Fibroblast of pulmonary artery (primary cell): ENCODE measurements at places on chromosomes 5 and 9.

GRCh38 chr9:37144762-37145161 lies 24.4 kb downstream of the ZCCHC7 start:
- DNase-seq = no peak

DNA sequence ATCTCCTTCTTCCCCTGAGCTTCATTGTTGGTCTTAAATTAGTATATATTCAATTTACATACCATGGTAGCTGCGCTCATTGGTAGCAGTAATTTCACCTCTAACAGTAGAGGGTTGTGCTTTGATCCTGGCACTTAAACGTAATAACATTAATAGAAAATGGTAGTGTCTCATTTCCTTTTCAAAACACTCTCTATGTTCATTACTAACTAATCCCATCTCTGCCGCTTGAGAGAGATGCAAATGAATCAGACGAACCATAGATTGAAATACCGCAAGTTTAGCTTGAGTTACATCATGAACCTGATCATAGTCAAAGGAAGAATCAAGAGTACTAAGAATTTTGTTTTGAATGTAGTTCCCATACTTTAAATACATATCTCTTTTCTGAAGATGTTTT lies 2.2 kb downstream of the THBS4 start:
- no peak for DNase-seq

DNA sequence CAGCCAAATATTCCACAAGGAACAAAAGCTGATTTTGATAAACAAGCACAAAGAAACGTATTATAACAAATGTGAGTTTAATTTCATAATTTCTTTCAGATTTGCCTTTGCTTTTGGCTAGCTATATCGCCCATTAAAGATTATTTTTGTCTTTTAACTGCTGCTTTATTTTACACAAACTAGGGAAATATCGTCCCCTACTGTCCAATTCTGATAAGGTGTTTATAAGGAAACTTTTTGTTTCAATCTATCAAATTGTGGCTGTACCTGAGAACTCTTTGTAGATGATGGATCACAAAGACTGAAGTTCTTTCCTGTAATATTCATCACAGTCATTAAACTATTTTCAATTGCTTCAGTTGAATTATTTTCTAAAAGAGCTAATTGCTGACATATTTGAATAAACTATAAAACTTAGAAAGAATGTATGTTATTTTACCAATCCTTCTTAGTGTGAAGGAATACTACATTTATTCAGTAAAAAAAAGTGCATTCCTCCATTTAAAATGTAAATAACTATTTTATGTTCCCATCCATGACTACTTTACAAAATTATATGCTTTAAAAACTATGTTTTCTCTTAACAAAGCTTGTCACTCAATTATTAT lies 431.3 kb upstream of the ITGA1 start:
- peak; percentile 10 for DNase-seq

GRCh38 chr9:97299809-97300414 lies 7.5 kb upstream of the CCDC180 start:
- DNase-seq = no peak

DNA sequence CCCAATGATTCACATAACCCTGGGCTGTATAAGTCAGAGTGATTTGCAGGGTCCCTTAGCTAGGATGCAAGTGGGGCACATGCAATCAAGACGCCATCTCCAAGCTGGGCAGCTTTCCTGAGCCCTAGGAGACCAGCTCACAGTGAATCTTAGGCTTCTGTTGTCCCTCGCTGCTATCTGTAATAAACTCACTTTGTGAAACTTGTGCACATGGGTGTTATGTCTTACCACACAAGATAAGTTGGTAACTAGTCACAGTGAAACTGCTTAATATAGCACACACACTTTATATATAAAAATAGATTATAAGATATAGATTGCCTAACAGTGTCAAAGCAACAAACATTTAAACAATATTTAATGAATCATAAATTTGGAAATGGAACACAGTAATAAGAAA lies 658.5 kb downstream of the SLCO4C1 start:
- DNase-seq = no peak

DNA sequence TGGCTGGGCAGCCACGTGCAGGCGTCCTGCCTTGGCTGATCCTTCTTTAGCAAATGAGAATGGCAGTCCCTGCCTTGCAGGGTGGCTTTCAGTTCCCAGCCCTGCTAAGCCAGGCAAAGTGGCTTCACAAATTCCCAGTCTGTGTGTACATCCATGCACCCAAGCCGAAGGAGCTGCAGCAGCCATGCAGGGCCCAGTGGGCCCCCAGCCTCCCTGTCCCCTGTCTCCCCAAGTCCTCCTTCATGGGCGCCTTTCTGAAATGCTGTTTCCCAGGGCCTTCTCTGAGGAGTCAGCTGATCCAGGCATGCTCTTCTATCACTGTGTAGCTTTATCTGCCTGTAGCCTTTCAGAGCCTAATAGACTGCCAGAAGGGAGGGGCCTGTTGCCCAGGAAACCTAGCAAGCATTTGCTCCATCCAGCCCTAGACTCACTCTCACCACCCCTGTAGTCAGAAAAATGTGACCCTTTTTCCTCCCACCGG lies 47.4 kb upstream of the SHC3 start:
- DNase-seq = peak; percentile 39

GRCh38 chr9:39108145-39108544 lies 179.8 kb downstream of the CNTNAP3 start:
- no peak for DNase-seq

DNA sequence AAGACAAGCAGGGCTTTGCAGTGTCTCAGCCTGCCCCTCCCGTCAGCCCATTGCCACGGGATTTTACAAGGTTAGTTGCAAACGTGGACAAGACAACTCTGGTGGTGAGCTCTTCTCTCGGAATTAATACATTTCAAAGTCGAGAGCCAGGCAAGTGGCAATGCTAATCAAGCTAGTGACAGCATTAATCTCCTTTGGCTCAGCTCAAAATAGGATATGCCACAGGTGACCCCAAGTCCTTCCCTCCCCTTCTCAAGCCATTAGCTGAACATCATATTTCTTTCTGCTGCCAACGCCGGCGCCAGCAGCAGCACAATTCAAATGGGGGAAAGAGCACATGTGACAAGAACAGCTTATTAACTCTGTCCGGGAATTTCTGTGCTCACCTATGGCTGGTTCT lies 190.1 kb downstream of the ATPSCKMT start:
- no peak for DNase-seq

GRCh38 chr9:9792144-9792857 lies 820.5 kb downstream of the PTPRD start:
- no peak for DNase-seq

GRCh38 chr5:124743602-124744169 lies 2.8 kb downstream of the ZNF608 start:
- DNase-seq = no peak

DNA sequence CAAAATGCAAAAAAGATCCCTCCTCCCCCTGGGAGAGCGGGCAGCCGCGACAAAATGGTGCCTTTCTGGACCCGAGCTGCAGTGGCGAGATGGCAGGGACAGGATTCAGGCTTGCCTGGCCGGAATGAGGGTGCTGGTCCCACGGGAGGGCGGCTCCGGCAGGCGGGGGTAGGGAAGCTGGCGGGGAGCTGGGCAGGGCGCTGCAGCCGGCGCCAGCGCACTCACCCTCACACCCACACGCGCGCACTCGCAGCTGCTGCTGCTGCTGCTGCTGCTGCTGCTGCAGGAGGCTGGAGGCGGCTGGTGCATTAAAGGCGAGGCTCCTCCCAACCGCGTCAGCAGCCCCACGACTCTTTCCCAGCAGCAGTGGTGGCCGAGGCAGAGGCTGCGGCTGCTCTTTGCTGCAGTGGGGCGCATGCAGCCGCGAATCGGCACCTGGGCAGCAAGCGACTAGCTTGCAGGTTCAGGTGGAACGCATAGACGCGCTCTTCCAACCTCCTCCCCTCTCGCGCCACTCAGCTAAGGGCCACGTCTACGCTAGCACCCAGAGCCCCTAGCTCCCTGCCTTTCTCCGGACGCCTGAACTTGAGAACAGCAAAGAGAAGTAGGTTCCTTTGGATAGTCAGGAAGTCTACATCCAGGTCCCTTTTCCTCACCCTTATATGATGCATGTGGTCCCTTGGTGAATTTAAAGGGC lies at the start of gene PPP2R2B:
TSS of gene PPP2R2B (minus strand) at position 282 of the 697 bp plus-strand sequence.
- peak; percentile 17 for DNase-seq

GRCh38 chr9:16918920-16919319 lies 48.5 kb upstream of the BNC2 start:
- DNase-seq = peak; percentile 82

GRCh38 chr5:17227868-17228267 lies 10.4 kb downstream of the BASP1 start:
- no peak for DNase-seq

DNA sequence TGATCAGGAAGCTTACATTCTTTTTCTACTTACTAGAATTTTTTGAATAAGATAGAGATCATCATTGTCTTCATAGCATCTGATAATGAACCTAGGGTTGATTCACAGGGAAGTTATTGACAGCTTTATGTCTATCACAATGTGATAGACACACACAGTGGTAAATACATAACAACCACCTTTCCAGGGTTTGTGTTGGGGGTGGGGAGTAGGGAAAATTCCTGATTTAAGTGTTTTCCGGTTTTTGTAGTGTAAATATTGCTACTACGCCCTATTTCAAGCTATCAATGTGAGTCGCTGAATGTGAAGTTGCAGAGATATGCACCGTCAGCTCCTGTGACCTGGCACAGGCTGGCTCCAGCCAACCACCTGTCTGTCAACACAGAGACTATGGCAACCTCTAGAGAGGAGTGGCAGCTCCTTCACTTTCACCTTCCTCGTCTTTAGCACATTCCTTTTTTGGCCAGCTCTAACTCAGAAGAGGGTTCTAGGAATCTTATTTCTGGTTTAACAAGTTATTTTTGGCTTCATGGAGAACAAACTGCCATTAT lies 224.9 kb downstream of the MAT2B start:
- DNase-seq = no peak

- DNase-seq = no peak
Observed at GRCh38 chr9:125496313-125496834, 210.6 kb downstream of the MAPKAP1 start.
